Occipital lobe (tissue), 3 donors: ENCODE measurements at places on chromosomes 6 and 20.
A peak's percentile ranks its signal among the peaks of the same experiment; 100 is the strongest.

DNA sequence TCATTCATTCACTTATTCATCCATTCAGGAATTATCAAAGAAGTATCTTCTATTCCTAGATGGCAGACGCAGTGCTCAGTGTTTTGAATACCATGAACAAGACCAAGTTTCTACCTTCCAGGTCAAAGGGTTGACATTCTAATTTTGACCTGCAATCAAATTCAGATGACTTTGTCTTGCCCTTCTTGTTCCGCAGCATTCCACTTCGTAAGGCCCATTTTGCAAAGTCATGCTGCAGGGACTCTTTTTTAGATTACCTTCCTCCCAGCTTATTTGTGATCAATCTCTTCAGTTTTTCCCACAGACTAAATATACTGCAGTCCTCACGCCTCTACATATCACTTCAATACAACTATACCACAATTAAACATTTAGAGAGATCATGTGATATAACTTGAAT is 7.1 kb upstream of the TAAR1 start:
- DNase-seq, result no peak

- no peak for DNase-seq
These were observed 780.0 kb downstream of the BCKDHB start for GRCh38 chr6:80886475-80886874.

DNA sequence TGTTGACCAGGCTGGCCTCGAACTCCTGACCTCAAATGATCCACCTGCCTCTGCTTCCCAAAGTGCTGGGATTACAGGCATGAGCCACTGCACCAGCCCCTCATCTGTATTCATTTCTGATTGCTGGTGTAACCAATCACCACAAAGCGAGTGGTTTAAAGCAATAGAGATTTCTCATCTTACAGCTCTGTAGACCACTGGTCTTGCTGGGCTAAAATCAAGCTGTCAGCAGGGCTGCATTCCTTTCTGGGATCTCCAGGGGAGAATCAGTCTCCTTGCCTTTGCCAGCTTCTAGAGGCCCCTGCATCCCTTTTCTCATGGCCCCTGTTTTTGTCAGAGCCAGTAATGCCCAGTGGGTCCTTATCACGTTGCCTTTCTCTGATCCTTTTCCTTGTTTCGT is 49.9 kb upstream of the PMEPA1 start:
- no peak for DNase-seq

GRCh38 chr6:45922728-45923351 is 92.8 kb downstream of the CLIC5 start:
- peak; percentile 64 for DNase-seq

GRCh38 chr6:115060581-115060980 is 717.8 kb upstream of the HS3ST5 start:
- DNase-seq, result no peak

DNA sequence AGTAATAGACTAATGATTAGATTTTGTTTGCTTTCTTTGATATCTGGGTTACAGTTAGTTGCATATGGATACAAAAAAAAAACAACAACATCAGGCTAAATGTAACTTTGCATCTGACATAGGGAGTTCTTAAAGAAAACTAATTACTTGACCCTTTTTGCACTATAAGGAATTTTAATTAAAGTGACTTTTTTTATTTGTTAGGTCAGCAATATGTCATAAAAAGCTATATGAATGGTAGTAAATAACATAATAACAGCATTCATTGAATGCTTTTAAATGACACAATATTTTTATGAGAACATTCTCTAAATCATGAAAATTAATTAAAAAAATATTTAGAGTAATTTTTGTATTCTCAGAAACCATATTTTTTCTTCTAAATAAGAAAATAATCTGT is 183.6 kb downstream of the GRIK2 start:
- DNase-seq, result no peak

DNA sequence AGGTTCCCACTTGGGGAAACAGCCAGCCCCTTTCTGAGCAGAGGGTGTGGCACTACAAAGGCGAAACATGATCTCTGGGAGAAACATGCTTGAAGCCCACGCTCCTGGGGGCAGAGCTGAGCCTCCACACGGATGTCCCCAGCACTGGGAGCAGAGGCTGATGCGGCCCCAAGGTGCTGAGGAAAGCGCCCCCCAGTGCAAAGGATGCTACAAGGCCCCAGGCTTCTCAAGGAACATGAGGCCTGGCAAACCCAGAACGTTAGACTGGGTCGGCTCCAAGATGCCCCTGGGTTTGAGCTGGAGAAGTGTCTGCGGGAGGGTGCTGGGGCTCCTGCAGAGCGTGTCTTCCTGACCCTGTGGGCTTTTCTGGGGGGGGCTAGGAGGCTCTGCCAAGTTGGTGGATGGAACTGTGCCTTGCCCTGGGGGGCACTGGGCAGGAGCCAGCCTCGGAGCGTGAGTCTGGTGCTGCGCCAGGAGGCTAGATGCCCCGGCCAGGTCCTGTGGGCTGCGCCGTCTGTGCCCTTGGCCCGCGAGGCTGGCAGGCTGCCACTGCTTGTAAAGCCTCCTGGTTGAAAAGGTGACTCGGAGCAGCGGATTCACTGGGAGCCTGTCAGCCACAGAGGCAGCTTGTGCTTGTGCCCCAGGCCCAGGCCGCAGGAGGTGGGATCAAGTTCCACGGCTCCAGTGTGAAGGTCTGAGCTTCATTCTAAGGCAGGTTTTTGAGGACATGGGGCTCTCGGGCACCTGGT is 8.1 kb downstream of the SYNJ2 start:
- DNase-seq, result no peak
